ENCODE measurements at places on chromosomes 1 and 21.

GRCh38 chr1:232355162-232356006, 274.5 kb downstream of the SIPA1L2 start:
- DNase-seq = no peak

DNA sequence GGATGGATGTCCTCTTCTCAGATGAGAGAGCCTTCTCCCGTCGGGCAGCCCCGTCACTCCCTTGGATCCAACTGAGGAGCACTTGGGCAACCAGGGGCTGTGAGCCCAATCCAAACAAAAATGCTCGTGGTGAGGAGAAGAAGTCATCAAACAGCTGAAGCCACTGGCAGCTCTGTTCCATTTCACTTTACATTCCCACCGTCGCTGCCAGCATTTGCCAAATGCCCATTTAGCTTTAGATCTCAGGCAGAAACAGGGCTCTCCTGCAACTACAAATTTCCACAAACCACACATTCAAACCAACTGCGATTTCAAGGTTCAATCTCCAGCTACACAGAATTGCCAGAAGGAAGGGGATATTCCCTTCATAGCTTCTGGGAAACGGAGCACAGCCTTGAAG, 634.6 kb downstream of the SMYD3 start:
- DNase-seq = no peak

DNA sequence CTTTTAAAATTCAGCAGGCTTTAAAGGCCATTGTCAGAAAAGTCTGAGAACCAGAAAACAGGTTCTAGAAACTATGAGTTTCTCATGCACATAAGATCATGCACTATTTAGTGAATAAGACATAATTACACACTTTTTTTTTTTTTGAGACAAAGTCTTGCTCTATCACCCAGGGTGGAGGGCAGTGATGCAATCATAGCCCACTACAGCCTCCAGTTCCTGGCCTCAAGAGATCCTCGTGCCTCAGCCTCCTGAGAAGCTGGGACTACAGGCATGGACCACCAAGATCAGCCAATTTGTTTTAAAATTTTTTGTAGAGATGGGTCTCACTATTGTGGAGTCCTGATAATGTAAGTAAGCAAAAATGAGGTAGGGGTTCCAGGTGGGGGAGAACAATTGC, 134.9 kb downstream of the VAV3 start:
- no peak for DNase-seq

DNA sequence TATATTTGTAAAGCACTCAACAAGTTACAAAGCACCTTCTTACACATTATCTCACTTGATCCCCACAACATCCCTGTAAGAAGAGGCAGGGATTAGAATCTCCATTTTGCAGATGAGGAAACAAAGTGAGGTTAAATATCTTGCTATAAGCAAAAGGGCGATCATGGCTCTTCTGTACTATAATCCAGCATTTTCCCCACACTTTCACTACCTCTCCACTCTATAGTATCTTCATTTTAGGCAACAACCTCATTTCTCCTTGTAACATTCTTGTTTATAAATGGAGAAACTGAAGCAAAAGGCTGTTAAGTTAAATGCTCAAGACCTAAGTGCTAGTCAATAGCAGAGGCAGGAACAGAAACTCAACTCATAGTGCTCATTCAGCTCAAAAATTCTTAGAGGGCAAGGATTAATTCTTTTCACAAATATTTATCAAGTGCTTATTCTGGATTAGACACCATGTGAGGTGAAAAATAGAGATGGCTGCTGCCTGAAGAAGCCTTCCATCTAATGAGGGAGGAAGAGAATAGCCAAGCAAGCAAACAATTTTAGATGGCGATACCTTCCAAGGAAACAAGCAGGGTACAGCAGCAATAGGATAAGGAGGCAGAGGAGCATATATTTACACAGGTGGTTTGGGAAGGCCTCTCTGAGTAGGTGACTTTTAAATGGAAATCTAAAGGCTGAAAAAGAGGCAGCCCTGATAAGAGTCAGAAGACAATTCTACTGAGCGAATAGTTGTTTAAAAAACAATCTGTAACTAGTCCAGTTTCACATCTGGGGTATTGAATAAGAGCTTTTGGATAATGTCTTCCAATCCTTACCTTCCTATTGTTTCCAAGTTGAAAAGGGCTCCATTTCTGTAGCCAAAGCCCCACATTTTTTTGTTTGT, 3.5 kb downstream of the ERRFI1 start:
- no peak for DNase-seq

- no peak for DNase-seq
Measured at GRCh38 chr1:172578586-172578985, 45.6 kb downstream of the SUCO start.

GRCh38 chr1:112544751-112545150, 36.0 kb downstream of the WNT2B start:
- no peak for DNase-seq

DNA sequence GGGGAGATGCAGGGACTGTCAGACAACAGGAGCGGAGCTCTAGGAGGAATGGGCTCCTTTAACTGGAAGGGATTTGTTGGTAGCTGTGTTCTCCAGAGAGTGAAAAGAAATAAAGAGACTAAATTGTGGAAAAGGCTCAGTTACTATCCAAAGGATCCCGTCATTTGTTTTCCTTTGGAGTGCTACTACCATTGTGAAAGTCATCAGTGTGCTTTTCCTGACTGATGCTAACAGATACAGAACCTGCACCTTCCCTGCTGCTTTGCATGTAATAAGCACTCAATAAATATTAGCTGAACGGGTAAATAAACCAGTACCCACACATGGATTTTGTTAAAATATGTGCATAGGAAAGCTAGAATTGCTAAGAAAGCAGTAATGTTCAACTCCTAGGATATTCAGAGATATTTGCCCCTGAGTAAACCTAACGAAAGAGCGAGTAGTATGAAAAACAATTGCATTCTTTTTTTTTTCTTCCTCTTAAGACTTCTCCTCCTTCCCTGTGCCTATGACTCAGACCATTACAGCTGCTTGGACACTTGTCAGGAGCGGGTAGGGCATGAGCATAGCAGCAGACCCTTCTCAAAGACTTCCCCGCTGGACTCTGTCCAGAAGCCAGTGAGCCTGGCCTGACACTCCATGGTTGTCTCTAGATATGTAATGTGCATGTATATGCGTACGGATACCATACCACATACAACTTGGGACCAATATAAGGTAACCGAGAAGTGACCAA, 41.7 kb downstream of the PTGFRN start:
- no peak for DNase-seq

DNA sequence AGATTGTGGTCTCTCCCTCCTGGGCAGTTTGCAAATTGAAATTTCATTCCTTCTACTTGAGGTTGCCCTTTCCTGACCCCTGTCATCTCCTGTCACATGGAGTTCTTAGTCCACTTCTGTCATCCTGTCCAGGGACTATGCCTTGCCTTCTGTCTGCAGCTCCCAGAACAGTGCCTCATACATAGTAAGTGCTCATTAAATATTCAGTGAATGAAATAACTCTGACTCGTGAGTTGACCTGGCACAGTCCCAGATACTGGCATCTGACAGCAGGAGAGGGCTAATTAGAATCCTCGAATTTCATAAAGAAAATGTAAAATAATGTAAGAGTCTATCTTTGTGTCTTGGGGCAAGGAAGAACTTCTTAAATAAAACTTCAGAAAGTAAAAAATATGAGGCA, 50.8 kb downstream of the CNIH3 start:
- DNase-seq = no peak

DNA sequence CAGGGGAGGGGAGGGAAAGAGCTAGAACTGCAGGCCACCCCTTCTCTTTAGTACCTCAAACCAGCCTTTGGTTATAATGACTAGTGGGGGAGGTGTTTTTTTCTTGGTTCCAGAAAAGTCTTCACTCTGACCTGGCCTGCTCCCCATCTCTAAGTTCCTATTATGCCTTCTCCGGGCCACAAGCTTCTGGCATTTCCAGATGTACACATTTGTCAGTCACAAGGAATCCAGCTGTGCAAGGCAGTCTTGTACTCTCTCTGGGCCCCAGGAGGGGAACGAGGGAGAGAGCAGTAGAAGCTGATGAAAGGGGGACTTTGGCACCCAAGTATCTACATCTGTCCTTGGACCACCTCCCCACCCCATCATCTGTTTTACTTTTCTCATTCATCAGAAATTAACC, 2.7 kb upstream of the FALEC start:
- no peak for DNase-seq

- DNase-seq = no peak
Measured at GRCh38 chr1:3852091-3852490, 4.9 kb downstream of the CEP104 start.

- DNase-seq = no peak
Measured at GRCh38 chr1:32040711-32041110, 27.0 kb downstream of the KHDRBS1 start.

DNA sequence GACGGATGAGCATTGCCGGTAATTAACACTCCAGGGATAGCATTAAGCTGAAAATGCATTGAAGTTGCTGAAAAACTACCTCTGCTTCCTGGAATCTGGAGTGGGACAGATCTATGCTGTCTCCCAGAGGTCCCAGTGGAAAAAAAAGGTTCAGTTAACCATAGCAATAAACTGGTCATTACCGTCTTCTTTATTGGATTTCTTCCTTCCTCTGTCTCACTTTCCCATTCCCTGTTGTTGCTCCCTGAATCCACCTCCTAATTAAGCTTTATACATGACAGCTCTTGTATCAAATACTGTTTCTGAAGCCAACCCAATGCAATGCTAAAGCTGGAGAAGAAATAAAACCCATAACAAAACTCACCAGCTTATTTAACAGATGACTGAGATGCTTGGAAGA, 1805.9 kb downstream of the NCAM2 start:
- DNase-seq = no peak

DNA sequence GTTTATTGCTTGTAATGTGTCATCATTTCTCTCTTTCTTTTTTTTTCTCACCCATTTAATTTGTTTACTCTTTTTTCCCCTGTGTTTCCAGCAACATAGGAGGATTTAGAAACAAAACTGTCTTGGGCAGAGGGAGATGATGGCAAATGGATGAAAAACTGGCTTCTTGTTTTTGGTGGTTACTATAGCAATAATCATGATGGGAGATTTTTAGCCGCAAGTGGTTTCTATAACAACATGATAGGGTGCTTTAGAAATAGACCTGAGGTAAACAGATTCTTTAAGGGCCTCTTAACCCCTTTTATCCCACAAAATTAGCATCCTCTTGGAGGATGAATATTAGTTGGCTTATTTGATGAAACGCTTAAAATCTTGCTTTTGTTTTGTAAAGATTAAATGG, 51.6 kb downstream of the CRB1 start:
- no peak for DNase-seq
